ENCODE measurements at places on chromosomes 3 and 15.

DNA sequence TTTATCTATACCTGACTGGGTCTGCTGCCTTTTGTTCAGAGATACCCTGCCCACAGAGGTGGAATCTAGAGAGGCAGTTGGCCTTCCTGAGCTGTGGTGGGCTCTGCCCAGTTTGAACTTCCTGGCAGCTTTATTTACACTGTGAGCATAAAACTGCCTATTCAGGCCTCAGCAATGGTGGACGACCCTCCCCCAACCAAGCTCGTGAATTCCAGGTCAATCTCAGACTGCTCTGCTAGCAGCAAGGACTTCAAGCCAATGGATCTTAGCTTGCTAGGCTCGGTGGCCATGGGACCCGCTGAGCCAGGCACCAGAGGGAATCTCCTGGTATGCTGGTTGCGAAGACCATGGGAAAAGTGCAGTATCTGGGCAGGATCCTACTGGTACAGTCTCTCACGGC is 270.2 kb downstream of the CADM2 start:
- DNase-seq, result no peak

DNA sequence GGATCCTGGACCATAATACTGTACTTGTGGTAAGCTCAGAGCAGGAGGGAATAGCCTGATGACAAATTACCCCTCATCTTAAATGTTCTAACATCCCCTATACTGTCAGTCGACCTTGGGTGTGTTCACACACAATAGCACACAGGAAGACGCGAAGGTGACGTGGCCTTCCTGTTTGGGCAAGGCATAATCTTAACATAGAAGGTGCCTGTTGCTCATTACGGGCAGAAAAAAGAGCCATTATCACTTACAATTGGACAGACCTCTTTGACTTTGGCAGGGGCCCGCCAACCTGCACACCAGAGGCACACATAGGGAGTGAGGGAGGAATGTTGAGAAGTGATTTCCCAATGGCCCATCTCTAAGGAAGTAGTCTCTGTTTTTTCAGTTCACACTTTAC is 144.2 kb downstream of the ANO10 start:
- DNase-seq, result peak; percentile 50

- DNase-seq, result no peak
Measured at GRCh38 chr3:112815981-112816380, 30.7 kb downstream of the CD200R1L start.

- DNase-seq, result no peak
Measured at GRCh38 chr3:85576091-85576690, 617.4 kb downstream of the CADM2 start.

GRCh38 chr15:32098033-32098432 is 67.7 kb downstream of the CHRNA7 start:
- DNase-seq, result no peak

DNA sequence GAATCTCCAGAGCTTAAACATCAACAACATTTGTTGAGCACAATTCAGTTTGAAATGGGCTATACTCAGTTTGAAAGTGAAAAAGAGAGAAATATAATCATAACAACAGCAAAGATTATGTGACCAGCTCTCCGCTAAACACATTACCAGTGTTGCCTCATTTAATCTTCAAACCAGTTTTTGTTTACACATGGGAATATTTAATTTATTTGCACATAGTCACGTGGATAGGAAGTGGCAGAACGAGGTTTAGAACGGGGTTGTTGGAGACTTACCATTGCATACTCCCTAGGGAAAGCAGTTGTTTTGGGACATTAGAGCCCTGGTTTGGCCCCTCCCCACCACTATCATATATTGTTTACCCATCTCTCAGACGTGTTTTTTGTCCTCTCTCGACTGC is 77.2 kb downstream of the IL1RAP start:
- DNase-seq, result no peak

DNA sequence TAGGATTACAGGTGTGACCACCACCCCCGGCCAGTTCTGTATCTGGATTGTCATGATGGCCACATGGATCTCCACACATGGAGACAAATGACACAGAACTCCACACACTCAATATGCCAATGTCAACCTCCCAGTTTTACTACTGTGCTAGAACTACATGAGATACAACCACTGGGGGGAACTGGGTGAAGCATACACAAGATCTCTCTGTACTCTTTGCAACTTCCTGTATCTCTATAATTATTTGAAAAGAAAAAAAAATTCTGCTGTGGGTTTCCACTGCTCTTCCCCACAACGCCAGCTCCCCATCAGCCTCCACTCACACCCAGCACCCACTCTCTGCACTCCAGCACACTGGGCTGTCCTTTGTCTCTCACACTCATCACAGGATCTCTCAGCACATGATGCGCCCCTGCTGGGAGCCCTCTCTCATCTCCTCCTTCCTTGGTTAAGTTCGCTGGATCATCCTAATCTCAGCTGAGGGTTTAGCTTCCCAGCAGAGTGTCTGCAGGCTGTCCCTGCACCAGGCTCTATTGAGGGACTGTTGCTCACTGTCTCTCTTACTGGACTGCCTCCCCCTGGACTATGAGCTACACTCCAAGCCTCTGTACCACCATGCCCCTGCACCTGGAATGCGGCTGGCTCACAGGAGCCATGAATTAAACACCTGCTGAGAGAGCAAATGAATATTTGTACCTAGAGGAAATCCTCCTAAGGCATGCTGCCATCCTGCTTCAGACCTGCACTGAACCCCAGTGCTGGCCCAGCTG is 10.7 kb upstream of the RAB43 start:
- no peak for DNase-seq

DNA sequence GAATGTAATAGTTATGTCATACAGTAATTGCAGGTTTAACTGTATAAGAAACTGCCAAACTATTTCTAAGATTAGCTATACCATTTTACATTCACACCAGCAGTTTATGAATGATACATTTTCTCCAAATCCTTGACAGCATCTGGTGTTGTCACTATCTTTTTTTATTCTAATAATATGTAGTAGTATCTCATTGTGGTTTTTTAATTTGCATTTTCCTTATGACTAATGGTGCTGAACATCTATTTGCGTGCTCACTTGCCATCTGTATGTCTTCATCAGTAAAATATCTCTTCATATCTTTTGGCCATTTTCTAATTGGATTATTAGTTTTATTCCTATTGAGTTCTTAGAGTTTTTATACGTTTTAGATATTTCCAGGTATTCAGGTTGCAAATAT is 994.0 kb upstream of the SEMA6D start:
- no peak for DNase-seq

- no peak for DNase-seq
Measured at GRCh38 chr3:111828530-111828929, 30.5 kb upstream of the PHLDB2 start.

GRCh38 chr3:55484191-55484689 is 2.9 kb downstream of the WNT5A start:
- DNase-seq, result no peak

DNA sequence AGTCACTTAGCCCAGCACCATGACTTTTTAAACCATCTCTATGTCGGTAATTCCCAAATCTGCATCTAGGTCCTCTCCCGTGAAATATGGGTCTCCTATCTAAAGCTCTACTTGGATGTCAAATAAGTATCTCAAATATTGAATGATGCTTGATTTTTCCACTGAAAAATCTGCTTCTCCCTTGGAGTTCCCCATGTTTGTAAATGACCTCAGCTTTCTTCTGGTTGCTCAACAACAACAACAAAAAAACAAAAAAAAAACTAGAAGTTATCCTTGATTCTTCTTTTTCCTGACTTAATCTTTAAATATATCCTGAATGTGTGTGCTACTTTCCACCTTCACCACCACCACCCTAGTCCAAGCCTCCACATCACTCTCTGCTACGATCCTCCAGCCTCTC is 307.5 kb upstream of the UBE2E2 start:
- no peak for DNase-seq

DNA sequence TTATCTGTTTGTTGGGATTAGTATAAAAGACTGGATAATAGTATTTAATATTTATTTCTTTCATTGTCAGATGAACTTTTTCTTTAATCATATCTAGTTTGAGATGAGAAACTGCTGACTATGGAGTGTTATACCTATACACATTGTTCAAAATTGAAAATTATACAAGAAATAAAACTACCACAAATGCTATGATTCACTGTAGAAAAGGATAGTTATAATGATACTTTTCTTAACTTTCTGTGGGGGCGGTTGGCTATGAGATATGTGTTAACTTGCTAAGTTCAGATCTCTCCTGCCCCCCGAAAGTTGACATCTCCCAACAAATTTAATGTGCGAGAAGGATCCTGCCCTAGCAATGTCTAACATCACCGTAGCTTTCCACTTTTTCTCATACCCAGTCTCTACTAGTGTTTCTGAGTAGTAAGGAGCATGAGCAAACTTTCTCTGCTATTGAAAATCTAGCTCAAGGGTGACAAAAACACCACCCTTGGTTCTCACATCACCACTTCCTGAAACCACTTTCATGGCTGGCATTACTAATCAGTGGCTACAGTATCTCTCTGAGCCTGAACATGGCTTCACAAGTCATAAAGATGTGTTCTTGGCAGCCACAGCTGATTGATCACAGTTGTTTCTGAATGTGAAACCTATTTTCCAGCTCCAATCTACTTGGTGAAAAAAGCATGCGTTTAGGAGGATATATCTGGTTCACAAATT is 15.8 kb upstream of the SAMMSON start:
- no peak for DNase-seq

- DNase-seq, result no peak
Measured at GRCh38 chr3:151761581-151761980, 27.9 kb downstream of the AADACL2 start.

GRCh38 chr3:27724459-27725197 is 2.5 kb upstream of the EOMES start:
- no peak for DNase-seq

- DNase-seq, result no peak
Measured at GRCh38 chr3:118501152-118501551, 533.5 kb downstream of the IGSF11 start.

- DNase-seq, result no peak
Measured at GRCh38 chr3:9525078-9525477, 28.5 kb downstream of the LHFPL4 start.

DNA sequence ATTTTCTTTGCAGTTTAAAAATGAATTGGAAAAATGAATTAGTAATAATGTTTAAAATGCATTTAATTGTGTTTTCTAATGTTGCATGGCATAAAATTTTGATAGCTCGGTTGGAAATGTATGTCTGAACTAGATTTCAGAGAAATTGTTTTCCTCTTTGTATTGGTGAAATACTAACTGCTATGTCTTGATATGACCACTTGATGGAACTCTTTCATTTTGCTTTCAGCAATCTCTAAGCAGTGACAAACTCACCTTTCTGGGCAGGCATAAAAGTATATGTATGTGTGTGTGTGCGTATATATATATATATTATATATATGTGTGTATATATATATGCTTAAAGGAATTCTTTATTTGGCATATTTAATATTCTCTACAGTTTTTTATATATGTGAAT is 239.3 kb upstream of the ZNF717 start:
- no peak for DNase-seq

- DNase-seq, result no peak
Measured at GRCh38 chr3:98984024-98984423, 82.5 kb upstream of the DCBLD2 start.

GRCh38 chr3:186330772-186331460 is 31.1 kb downstream of the DGKG start:
- no peak for DNase-seq

DNA sequence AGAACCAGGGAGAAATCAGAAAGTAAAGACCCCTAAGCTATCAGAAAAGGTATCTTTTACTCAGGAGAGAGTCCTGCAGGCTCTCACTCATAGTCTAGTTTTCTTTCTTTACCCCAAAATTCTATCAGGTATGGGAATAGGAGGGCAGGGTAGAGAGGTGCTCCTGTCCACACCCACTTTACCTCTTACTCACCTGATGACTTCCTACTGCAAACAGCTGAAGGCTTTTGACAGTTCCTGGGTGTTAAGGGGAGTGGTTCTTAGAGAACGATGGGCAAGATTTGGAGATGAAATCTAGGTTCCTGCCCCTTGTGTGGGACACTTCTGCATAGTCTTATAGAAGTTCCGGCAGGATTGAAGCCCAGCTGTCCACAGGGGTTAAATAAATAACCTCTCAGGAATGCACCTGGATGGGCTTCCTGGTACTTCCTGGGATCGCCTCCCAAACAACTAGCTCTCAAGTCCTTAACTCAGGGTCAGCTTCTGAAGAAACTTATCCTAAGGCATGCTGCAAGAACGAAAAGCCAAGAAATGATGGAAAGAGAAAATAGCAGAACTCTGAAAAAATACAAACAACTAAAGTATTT is 10.8 kb upstream of the TNFAIP8L3 start:
- DNase-seq, result no peak

DNA sequence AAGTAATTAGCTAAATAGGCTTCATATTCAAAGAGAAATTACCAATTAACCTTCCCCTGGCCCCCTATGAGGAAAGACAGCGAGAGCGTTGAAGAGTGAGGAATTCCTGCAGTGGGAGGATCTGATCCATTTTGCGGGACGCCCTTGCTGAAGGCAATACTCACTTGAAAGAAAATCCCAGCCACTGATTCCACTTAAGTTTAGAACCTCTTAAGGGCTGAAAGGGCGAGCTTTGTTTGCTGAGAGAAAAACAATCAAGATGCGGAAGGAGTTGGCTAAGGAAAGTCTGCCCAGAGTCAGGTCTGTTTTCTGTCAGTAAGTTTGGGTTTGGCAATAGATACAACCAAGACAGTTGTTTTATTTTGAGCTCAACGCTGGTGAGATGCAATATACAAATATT is 102.8 kb upstream of the GBE1 start:
- DNase-seq, result no peak

DNA sequence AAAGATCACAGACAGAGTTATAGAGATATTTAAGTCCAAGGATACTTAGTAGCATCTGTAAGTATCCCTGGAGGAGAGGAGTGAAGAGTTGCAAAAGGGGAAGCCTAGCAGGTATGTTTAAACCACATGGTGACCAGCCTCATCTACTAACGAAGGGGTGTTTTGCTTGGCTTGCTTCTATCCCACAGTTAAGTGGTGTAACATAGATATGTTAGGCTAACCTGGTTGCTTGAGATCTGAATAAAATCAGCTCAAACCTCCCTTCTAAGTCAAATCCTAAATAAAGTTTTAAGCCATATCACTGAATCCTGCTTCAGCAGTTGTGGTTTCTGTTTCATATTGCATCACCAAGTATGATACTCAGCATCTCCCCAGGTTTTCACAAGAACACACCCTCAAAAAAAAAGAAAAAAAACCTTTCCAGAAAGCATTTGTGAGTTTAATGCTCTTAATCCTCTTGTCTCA is 880.2 kb downstream of the ROBO1 start:
- DNase-seq, result no peak

DNA sequence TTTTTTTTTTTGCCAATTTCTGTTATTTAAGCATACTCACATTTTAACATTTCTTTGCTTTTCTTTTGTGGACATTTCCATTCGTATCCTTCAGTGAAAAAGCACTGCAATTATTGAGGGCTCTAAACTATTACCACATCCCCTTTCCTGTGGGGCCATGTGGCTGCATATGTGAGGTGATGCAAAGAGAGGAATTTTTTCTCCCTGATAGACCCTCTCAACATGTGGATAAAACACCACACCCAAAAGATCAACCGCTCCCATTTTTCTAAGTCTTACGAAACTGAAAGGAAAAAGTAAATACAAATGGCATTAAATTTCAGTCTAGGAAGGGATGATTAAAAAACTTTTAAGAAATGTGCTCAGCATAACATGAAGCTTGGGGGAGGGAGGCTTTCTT is 68.8 kb downstream of the DNAJC13 start:
- no peak for DNase-seq

- no peak for DNase-seq
Measured at GRCh38 chr3:22939349-22939748, 263.8 kb upstream of the UBE2E2 start.

GRCh38 chr3:58706395-58707167 is 40.0 kb upstream of the FAM3D start:
- DNase-seq, result no peak

GRCh38 chr3:468172-468571 is 271.6 kb downstream of the CHL1 start:
- no peak for DNase-seq
